Daoy (cell line): ENCODE measurements at places on chromosomes 6 and 20. TPM values are rescaled to one million over a fixed set of nuclear protein-coding genes. Genes with fewer than 3 reads are reported as not detected.

- no peak for DNase-seq
Observed at GRCh38 chr6:128252341-128253176, 267.8 kb downstream of the PTPRK start.

DNA sequence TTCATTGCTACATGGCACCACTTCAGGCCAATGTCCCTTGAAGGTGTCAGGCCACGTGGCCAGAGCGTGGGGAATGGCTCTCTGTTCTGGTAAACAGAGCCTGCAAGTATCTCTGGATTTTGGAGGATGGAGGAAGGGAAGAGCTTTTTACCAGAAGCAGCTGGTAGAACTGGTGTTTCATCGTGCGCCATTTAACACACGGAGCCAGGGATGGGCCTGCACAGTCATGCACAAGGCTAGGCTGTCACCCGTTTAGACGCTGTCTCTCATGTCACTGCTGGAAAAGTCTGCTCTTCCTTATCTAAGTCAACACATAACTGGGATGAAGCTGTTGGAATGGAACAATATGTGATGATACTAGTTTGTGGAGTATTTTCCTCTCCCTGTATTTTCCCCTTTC is 123.9 kb downstream of the IBTK start:
- DNase-seq = no peak

- no peak for DNase-seq
Observed at GRCh38 chr6:87541744-87542143, 48.0 kb downstream of the RARS2 start.

DNA sequence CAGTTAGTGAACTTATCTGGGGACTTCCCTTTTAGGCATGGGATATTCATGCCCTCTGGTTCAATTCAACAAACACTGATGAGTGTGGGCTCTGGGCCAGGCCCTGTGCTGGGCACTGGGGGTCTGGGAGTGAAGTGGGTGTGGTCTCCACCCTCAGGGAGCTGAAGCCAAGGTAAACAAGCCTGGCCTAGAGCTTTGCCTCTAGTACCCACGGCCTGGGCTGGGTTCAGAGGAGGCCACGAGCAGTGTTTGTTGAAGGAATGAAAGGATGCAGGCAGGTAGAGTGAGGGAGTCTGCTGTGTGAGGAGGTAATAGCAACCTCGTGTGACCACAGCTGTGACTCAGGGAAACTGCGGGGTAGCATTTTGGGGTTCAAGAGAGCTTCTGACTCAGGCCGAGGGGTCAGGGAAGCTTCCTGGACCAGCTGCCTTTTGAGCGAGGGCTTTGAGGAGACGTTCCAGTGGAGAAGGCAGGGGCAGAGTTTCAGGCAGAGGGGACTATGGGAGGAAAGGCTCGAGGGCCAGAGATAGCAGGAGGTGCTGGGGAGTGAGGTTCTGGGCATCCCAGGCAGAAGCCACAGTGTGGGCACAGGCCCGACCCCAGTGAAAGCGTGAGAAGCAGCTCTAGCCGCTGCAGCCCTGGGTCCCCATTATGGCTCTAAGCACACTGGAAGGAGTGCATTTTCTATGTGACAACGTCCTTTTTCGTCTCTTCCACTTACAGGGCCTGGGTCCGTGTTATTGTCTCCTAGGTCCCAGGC is 5.6 kb downstream of the MYLK2 start:
- no peak for DNase-seq

Gene SOX4
- total RNA-seq = 21.6 and 24.6 TPM in 2 replicates

Gene CRISP2
- total RNA-seq = 0.23 and 1.1 TPM in 2 replicates

Gene NFKBIE
- 42.3 and 56.3 TPM in 2 replicates for total RNA-seq

Gene MYB
- total RNA-seq = 2.7 and 3.3 TPM in 2 replicates
